ENCODE measurements at places on chromosomes 7 and 10. TPM values are rescaled to one million over a fixed set of nuclear protein-coding genes. Genes with fewer than 3 reads are reported as not detected.

CABCOCO1 gene
- total RNA-seq, result 8.6 TPM

EPHA1 gene
- 6.1 TPM for total RNA-seq

GFRA1 gene
- 30.4 TPM for total RNA-seq

GNAT3 gene
- total RNA-seq, result not detected

SPDYE2 gene
- 0.23 TPM for total RNA-seq

IFT22 gene
- total RNA-seq, result 37.8 TPM

MGMT gene
- 23.6 TPM for total RNA-seq

SPDYE11 gene
- total RNA-seq, result not detected

CYP3A7 gene
- total RNA-seq, result 0.64 TPM

SEMA3C gene
- total RNA-seq, result 55.4 TPM

NEUROD6 gene
- total RNA-seq, result not detected

DDIT4 gene
- total RNA-seq, result 155 TPM

PTPN20 gene
- total RNA-seq, result 2.5 TPM

All from lung (tissue), 17 donors.